Naive thymus-derived CD8-positive, alpha-beta T cell (primary cell): ENCODE measurements at places on chromosomes 12 and 14. TPM values are rescaled to one million over a fixed set of nuclear protein-coding genes. Genes with fewer than 3 reads are reported as not detected.

THAP2 gene
- 11.6 TPM for polyA plus RNA-seq

MLF2 gene
- 126 TPM for polyA plus RNA-seq

DNA sequence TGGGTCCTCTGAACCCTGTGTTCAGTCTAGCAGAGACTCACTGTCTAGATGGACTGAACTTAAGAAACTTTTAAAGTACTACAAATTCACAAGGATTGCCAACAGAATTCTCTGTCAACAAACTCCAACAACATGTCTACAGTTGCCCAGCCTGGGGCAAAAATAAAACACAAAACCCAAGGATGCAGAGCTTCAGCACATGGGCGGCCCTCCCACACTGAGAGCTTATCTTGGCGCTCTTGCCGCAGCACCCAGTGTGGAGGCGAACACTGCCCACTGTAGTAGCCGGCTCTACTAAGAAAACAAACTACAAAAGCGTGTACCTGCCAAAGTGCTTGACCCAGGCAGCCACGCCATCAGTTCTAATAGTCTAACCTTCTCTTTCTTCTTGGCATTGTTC lies 66.7 kb downstream of the PTPN21 start:
- DNase-seq, result no peak
- H3K27me3 ChIP-seq, result peaks cover 12% of the 10 kb centered on the region
- no peaks in the 10 kb centered on the region for H3K36me3 ChIP-seq
- H3K27ac ChIP-seq, result no peak overlapping the region
- H3K4me3 ChIP-seq, result no peak overlapping the region

DNA sequence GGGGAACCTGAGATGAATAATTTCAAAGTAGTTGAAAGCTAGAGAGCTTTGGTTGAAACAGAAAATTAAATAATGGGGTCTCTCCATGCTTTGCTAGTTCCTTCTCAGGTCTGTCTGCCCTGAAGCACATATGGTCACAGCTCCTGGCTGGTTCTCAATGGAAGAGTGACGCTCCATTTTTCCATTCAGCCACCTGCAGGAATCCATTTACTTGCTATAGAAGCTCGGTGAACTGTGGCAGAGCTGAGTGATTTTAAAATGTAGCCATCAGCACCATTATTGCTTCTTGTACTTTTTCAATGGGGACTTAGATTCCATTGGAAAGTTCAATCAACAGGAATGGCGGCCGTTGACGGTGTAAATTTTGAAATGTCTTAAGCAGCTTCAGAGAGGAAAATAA lies 525.2 kb downstream of the GLT1D1 start:
- no peak for DNase-seq
- no peaks in the 10 kb centered on the region for H3K4me1 ChIP-seq
- no peak overlapping the region for H3K27ac ChIP-seq

DNA sequence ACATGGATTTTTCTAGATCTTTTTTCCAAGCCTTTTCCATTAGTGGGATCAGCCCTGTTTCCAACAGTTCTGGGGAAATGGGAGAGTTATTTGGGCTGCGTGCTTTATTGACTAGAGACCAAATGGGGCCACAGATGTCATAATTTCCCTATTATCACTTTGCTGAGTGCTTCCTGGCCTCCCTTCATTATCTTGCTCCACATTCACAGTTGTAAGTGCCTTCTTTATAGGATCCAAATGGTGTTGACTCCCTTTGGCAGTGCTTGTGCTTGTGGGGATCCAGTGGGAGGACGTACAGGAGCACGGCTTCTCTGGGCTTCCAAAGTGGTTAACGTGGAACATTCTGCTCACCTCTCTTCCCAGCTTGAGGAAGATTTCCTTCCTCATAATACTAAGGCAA lies 141.0 kb upstream of the RMST start:
- no peaks in the 10 kb centered on the region for H3K36me3 ChIP-seq
- no peak overlapping the region for H3K4me3 ChIP-seq
- H3K27ac ChIP-seq, result no peak overlapping the region
- H3K27me3 ChIP-seq, result peaks cover 26% of the 10 kb centered on the region
- no peak for DNase-seq
- H3K4me1 ChIP-seq, result no peaks in the 10 kb centered on the region

LHX5 gene
- not detected for polyA plus RNA-seq

ANG gene
- not detected for polyA plus RNA-seq

DNA sequence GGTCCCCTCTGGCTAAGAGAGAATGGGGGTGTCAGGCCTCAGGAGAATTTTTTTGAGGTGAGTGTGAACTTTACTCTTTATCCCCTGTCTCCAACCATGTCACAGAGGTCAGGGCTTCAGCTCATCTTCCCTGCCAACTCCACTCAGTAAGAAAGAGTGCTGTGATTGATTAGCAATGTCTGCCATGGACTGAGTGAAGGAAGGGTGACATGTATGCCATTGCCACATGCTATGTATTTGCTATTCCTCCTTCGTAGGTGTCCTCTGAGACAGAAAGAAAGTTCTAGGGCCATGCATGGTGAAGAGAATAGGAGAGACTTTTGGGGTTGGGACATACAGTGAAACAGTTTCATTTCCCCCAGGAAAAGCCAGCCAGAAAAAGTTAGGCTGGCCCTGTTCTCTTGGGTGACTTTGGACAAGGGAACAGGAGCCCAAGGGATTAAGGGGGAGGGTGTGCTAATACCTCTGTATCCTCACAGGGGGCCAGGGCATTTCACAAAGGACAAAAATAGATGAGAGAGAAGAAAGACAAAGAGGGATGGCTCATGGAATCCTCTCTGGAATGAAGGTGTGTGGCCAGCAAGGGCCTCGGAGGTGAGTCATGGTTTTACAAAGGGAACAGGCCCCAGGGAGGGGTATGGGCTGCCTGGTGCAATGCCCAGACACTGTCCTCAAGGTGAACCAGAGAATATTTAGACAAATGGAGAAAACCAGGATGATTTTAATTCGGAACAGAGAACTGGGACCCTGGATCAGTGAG lies 13.9 kb upstream of the MYL2 start:
- no peak overlapping the region for H3K27ac ChIP-seq
- peaks cover 3% of the 10 kb centered on the region for H3K27me3 ChIP-seq
- no peak overlapping the region for H3K4me3 ChIP-seq
- no peak for DNase-seq
- H3K36me3 ChIP-seq, result no peaks in the 10 kb centered on the region

GRCh38 chr12:67531051-67531450 lies 117.5 kb upstream of the DYRK2 start:
- H3K36me3 ChIP-seq, result no peaks in the 10 kb centered on the region
- no peak overlapping the region for H3K27ac ChIP-seq
- peaks cover 17% of the 10 kb centered on the region for H3K4me1 ChIP-seq
- H3K27me3 ChIP-seq, result no peaks in the 10 kb centered on the region

DEGS2 gene
- polyA plus RNA-seq, result 0.39 TPM

DNA sequence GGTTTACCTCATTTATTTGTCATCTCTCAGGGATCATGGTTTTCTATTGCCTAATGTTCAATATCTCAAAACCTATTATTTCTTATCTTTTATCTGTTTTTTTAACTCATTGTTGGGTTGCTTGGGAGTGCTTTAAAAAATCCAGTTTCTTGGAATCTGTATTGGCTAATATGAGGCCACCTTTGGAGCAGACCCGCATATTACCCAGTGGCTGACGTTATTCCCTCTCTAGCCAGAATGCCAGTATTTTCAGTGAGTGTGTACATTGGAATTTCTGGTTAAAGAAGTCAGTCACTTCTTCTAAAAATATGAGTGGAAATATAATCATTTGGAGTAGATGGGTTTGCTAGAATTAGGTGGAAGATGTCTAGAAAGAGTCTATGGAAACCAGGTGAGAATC lies 38.3 kb downstream of the PRMT8 start:
- no peak overlapping the region for H3K4me3 ChIP-seq
- H3K27ac ChIP-seq, result no peak overlapping the region

GRCh38 chr12:92365836-92366235 lies 220.2 kb upstream of the BTG1 start:
- no peaks in the 10 kb centered on the region for H3K27me3 ChIP-seq
- no peak overlapping the region for H3K27ac ChIP-seq
- H3K36me3 ChIP-seq, result no peaks in the 10 kb centered on the region

DNA sequence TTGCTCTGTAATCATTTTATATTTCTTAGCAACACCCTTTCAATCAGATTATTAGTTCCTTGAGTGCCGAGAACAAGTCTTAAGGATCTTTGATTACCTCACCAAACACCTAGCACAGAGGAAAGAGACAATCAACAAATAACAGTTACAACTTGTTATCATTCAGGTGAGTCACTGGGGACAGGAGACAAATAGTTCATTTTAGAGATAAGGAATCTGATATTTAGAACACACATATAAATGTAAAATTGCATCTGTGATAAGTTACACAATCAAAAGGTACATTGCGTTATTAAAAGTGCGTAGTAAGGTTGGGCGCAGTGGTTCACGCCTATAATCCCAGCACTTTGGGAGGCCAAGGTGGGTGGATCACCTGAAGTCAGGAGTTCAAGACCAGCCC lies 5.1 kb upstream of the STXBP6 start:
- no peak overlapping the region for H3K27ac ChIP-seq
- peaks cover 36% of the 10 kb centered on the region for H3K27me3 ChIP-seq
- peaks cover 7% of the 10 kb centered on the region for H3K4me1 ChIP-seq
- no peaks in the 10 kb centered on the region for H3K36me3 ChIP-seq

SPX gene
- 0.21 TPM for polyA plus RNA-seq

GRCh38 chr14:49897414-49897813 lies 4.5 kb downstream of the ARF6 start:
- peaks cover 55% of the 10 kb centered on the region for H3K4me1 ChIP-seq
- H3K27ac ChIP-seq, result peak overlapping the region; percentile 76
- H3K4me3 ChIP-seq, result peak overlapping the region; percentile 83
- no peaks in the 10 kb centered on the region for H3K27me3 ChIP-seq
- no peak for DNase-seq
- H3K36me3 ChIP-seq, result peaks cover 47% of the 10 kb centered on the region

- no peaks in the 10 kb centered on the region for H3K4me1 ChIP-seq
- no peak for DNase-seq
- H3K27me3 ChIP-seq, result peaks cover 26% of the 10 kb centered on the region
- no peak overlapping the region for H3K27ac ChIP-seq
- no peak overlapping the region for H3K4me3 ChIP-seq
Observed at GRCh38 chr12:70794131-70794530, 126.4 kb downstream of the PTPRR start.
